ENCODE measurements at places on chromosomes 6 and 20. TPM values are rescaled to one million over a fixed set of nuclear protein-coding genes. Genes with fewer than 3 reads are reported as not detected.

DNA sequence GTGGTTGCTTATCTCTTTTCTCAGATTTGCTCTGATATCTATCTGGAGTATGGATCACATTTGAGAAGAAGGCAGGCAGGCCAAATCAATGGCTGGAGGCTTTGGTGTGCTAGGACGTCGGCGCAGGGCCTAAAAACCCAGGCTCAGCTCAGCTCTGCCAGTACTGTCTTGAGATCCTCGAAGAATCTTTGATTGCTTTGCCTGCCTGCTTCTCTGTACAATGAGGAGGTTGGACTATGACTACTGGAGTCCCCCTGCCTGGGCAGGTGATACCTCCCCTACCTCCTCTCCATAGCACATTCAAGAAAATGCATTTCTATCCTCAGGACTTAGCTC, 25.1 kb downstream of the KCNK5 start:
- no peak for DNase-seq

GRCh38 chr6:220721-221475, 71.4 kb upstream of the DUSP22 start:
- no peak for DNase-seq

GRCh38 chr6:41373919-41374617, 38.7 kb downstream of the NCR2 start:
- DNase-seq = no peak

- no peak for DNase-seq
Observed at GRCh38 chr6:4402477-4402976, 267.2 kb upstream of the ECI2 start.

GRCh38 chr6:66435321-66435720, 728.3 kb upstream of the EYS start:
- DNase-seq = no peak

DNA sequence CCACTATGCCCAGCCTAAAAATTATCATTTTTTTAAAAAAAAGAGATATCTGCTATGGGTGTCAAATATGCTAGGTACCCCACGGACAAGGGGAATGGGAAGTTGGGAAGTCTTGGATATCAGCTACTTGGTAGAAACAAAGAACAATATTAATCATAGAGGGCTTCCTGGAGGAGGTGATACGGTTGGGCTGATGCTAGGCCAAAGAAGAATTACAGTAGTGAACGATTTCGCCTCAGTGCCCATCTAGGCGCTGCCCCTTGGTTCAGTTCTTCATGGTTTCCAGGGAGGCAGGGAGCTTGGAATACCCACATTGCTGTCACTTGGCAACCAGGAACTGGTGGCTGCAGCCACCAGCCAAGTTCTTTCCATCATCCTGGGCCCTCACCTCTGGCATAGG, 5.5 kb upstream of the PSMF1 start:
- no peak for DNase-seq

GRCh38 chr6:31906122-31906521, 4.2 kb upstream of the ZBTB12 start:
- DNase-seq = no peak

- DNase-seq = no peak
Observed at GRCh38 chr6:13079096-13079723, 249.1 kb downstream of the TBC1D7 start.

The NKX2-2 gene
- polyA plus RNA-seq = not detected

Measured in CD4-positive, CD25-positive, alpha-beta regulatory T cell (primary cell).